HuH-7 (cell line): ENCODE measurements at places on chromosomes 13 and 19.

DNA sequence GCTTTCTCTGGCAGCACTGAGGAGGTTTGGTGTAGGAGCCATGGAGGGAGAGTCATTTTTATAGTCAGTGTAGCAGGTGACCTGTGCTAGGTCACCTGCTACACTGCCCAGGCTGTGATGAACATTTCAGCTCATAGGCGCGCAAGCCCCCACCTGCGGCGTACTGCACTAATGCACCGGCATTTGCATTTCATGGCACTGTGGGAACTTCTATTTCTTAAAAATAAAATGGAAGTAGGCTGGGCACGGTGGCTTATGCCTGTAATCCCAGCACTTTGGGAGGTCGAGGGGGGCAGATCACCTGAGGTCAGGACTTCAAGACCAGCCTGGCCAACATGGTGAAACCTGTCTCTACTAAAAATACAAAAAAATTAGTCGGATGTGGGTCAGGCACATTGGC is 101.0 kb downstream of the SLC7A1 start:
- no peak for DNase-seq

DNA sequence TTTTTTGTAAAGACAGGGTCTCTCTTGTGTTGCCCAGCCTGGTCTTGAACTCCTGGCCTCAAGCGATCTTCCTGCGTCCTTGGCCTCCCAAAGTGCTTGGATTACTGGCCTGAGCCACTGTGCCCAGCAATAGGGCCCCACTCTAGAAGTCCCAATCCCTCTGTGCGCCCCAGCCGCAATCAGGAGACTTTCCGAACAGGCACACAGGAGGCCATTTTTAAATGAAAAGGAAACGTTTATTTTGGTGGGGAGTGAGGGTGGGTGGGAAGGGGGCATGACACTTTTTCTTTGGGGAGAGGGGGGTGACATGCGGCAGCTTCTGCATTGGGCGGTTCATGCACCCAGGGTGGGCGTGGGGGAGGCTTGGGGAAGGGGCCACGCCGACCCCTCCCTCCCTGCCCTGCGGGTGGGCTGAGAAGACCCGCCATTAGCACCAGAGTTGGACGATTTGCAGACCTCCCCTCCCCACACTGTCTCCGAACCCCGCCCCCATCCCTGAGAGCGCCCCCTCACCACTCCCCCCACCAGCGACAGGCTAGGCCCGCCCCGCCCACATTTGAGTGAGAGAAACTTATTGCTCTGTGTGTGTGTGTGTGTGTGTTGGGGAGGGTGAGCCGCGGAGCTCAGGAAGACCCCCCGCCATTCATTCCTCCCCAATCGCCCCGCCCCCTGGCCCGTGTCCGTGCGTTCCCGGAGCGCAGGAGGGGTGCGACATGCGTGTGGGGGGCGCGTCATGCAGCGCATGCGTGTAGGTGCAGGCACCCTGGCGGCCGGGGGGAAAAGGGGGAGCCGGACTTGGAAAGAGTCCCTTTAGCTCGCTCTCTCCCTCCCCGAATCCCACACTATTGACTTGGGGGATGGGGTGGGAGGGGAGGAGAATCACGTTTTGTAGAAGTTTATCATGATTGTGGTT is 17.2 kb downstream of the KCNC3 start:
- no peak for DNase-seq

DNA sequence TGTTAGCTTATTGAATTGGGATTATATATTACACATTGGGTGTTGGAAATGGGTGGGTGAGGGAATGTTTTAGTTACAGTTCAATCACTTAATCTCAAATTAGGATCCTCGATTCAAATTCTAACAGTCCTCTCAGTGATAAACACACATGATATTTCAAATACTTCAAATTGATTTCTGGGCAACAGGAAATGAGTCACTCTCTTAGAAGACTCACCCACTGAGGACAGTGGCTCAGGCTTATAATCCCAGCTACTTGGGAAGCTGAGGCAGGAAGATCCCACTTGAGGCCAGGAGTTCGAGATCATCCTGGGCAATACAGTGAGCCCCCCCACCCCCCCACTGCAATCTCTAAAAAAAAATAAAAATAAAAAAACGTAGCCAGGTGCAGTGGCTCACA is 435.3 kb downstream of the KLF12 start:
- no peak for DNase-seq

DNA sequence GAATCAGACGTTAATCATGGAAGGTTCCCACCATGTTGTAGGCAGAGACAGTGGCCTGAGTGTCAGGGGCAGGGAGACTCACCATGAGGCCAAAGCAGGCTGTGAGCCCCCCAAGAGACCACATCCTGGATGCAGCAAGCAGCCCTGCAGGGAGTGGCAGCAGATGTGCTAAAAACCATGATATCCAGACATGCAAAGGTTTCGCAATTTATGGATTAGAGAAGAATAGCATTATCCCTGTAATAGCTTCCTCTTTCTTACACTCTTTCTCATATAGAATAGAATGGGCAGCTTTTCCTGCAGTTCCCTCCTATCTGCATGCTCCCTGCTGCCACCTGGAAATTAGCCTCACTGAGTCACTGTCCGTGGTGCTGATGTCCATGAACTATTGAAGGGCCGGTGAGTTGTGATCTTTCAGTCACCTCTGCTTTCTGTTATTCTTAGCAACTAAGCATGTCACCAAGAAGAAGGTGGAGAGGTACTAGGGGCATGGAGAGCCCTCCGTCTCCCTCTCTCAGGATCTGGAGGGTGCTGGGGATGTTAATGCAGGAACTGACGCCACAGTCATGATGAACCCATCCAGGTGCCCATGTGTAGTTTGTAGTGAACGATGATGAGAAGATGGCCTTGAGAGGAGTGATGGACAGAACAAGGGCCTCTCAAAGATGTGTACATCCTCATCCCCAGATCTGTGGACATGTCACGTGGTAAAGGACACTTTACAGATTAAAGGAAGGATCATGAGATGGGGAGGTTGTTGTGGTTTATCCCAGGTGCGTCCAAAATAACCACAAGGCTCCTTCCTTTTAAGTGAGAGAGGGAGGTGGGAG is 9.9 kb downstream of the CEACAM4 start:
- peak; percentile 44 for DNase-seq

DNA sequence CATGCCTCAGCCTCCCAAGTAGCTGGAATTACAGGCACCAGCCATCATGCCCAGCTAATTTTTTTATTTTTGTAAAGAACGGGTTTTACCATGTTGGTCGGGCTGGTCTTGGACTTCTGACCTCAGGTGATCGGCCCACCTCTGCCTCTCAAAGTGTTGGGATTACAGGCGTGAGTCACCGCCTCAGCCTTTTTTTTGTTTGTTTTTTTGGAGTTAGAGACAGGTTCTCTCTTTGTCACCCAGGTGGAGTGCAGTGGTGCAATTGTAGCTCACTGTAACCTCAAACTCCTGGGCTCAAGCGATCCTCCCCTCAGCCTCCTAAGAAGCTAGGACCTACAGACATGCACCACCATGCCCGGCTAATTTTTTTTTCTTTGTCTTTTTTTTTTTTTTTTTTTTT is 15.6 kb upstream of the NOTCH3 start:
- no peak for DNase-seq

DNA sequence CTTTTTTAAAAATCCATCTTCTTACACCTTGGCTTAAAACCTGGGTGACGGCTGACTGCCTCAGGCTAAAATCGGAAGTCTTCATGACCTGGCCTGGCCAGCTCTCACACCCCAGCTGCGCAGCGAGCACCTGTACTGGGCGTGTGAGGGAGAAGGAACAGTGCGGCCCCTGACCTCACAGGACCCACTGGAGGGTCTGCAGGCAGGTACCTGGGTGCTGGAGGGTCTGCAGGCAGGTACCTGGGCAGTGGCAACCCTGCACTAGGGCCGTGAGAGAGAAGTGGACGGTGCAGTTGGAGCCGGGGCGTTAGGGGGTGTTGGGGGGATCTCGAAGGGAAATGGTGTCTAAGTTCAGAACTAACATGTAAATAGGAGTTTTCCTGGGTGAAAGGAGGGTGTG is 144.3 kb downstream of the STK24 start:
- DNase-seq: no peak

DNA sequence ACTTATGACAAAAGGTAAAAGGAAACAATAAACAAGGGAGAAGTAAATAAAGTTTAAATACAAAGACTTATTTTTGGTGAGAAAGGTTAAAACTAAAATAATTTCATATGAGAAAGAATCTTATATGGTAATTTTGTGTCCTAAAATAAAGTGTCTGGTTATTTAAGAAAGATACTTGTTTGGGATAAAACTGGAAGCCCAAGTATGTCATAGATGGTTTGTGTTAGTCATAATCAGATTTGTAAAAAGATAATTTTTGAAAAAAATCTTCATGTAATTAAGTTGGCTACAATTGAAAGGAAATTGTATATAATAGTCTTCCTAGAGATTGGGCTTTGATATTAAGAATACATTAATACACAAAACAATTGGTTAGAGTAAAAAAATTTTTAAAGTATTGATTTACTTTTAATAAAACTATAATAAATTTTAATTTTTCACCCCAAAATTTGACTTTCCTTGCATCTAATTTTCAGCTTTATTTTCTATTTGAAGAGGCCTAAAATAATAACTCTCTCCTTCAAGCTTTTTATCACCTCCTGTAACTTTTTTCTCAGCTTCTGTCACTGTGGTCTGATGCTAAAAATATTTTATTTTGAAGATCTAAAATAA is 315.6 kb downstream of the SLITRK5 start:
- DNase-seq: no peak

DNA sequence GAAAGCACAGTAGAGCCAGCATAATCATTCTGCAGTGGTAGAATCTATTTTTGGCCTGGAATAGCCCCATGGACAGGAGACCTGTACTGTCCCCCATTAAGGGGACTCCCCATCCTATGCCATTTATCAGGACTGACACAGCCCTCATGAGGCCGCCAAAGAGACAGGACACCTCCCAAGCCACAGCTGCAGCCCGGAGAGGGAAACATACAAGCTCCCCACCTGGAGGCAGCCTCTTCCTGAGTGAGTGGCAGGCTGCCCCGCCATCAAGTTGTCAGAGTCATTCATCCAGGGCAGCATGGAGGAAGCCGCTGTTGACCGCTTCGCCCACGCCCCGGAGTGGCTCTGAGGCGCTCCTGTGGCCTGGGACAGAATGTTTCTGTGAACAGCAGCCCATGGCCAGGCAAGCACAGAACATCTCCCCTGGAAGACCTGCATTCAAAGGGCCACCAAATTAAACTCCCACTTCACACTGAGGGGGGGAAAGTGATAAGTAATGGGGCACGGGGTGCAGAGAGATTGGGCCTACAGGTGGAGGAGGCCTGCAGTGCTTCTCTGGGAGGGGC is 111.3 kb downstream of the ZDHHC20 start:
- DNase-seq: no peak

DNA sequence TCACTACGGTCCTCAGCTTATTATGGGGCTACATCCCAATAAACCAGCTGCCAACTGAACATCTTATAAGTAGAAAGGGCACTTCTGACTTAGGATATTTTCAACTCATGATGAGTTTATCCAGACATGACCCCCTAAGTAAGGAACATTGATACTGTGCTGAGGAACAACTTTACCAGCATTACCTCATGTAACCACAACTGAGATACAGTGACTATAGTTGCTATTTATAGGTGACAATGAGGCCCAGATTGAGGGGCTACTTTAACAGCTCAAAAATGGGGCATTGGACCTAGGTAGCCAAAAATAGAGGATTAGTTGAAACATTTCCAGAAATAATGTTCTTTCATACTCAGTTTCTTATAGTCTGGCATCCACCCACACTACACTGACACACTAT is 26.8 kb downstream of the SKA3 start:
- DNase-seq: no peak

GRCh38 chr13:44902738-44903137 is 86.5 kb downstream of the NUFIP1 start:
- no peak for DNase-seq

GRCh38 chr13:73059460-73060250 is 850 bp downstream of the KLF5 start:
- no peak for DNase-seq

GRCh38 chr13:33489563-33489962 is 204.0 kb upstream of the STARD13 start:
- no peak for DNase-seq

- DNase-seq: no peak
Observed at GRCh38 chr19:964761-965694, 19.1 kb upstream of the WDR18 start.

DNA sequence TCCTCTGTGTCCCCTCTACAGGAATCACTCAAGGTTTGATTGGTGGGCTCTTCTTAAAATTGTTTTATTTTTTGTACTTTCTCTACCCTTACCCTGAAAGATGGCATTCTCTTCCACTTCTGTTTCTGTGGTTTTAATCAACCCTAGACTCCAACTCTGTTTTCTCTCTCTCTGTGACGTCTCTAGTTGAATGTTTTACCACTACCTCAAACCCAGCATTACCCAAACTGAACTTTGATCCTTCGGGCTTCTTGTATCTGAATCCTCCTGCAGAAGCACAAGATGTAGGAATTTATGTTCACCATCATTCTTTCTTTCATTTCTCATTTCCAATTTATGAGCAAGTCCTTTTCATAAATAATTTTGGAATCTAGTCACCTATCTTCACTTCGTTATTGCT is 39.9 kb downstream of the PCCA start:
- peak; percentile 3 for DNase-seq

DNA sequence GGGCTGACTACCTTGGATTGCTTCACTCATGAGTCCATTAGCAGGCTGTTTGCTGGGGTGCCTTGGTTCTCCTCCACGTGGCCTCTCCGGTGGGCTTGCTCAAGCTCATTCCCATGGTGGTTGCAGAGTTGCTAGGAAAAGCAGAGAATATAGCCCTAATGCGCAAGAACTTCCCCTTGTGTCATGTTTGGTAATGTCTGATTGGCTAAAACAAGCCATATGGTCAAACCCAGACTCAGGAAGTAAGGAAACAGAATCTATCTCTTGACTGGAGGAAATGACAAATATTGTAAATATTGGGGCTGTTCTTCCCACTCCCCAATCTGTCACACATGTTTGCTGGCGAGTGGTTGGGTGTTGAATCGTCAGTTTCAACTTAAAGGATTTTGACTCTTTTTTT is 12.1 kb downstream of the NFILZ start:
- no peak for DNase-seq

DNA sequence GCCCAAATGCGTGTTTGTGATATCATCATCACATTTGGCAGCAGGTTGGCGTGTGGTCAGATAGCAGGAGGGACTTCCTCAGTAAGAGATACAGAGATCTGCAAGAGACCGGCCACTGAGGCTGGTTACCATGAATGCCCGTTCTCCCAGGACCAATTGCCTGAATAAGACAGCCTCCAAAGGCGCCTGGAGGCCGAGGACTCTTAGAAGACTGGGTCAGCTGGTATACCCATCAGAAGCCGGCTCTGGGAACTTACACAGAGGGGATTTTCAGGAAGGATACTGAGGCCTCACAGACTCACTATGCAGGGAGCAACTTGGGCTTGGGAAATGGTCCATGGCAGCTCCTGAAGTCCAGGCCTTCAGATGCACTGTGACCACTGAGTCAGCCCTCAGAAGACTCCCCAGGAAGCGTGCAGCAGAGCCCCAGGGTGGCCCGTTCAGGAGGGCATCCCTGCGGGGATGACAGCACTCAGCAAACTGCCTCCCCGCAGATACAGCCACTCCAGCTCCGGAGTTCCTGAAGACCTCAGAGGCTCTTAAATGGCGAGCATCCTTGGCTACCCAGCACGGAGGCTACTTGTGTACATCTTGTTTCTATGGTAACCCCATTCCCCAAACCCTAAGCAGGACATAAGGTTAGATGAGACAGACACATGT is 26.4 kb upstream of the VSTM2B start:
- no peak for DNase-seq

GRCh38 chr13:93984052-93984451 is 495.4 kb downstream of the DCT start:
- no peak for DNase-seq
